ENCODE measurements at places on chromosomes 3 and 15.

GRCh38 chr3:178510496-178510895, 25.7 kb upstream of the KCNMB2 start:
- DNase-seq = no peak

DNA sequence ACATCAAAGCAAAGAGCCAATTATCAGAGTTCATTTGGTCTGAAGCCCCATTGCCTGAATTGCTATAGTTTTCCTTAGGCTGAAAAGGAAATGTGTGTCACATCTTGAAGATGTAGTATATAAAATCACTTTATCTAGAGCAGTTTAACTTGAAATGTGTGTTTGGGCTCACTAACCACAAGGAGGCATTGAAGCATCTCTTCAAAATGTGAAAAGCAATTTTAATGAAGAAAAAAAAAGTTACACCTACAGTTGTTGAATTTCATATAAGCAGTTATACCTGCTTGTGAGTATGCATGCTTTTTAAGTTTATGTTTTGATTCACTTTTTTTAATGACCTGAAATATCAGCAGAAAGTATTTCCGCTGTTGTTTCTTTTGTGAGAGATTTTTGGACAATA, 129.3 kb downstream of the IQCH start:
- no peak for DNase-seq

DNA sequence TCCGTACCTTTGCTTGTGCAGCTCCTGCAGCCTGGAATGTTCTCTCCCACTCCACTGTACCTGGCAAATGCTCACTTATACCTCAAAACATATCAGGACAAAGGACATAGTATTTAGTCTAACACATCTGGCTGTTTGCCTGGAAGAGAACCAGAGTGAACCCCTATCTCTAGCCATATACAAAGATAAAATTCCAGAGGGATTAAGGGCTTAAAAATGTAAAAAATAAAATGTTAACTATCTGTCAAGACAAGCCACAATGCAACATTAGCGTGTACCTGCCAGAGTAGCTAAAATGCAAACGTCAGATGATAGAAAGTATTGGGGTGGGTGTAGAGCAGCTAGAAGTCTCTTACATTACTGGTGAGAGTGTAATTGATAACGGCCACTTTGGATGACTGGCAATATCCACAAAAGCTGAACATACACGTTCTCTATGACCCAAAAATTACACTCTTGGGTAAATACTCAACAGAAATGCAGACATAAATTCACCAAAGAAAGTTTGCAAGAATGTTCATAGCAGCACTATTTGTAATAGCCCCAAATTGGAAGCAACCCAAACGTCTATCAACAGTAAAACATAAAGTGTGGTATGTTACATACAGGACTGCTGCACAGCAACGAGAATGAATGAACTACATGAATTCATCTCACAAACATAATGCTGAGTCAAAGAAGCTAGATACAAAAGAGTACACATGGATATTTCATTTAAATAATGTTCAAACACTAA, 18.2 kb upstream of the ADPGK start:
- no peak for DNase-seq

- DNase-seq = peak; percentile 42
Observed at GRCh38 chr15:72229076-72229946, 1.7 kb downstream of the PKM start.
